ENCODE measurements at places on chromosomes 1 and 21.

DNA sequence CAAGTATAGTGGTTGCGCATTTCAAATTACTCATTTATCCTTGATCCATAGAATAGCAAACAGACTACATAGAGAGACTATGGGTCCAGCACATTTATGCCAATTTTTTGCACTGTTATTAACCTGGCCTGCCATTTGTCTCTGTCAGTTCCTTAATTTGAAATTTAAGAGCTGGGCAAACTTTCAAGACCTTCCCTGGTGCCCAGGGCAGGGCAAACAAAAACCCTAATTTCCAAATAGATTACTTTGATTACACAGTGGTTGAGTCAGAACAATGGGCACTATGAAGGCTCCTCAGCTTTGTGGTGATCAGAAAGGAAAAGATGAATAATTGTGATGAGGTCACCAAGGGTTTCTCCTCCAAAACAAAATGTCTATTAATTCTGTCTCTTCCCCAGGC is 80.6 kb downstream of the TNFSF18 start:
- no peak for DNase-seq

- DNase-seq, result no peak
These were observed 136.1 kb downstream of the RWDD3 start for GRCh38 chr1:95369985-95370690.

DNA sequence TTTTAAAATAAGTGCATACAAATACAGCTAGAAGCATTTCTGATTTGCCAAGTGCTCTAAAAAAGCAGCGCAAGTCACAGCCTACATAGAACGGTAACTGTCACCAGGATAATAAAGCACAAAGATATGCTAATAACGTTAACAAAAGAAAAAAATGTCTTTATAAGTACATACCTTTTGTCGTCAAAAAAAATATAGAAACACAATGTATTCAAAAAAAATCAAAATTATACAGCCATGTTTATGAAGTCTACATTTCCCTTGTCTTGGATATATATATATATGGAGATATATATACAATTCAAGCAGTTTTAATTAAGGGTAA is 3.2 kb downstream of the IRF2BP2 start:
- no peak for DNase-seq

DNA sequence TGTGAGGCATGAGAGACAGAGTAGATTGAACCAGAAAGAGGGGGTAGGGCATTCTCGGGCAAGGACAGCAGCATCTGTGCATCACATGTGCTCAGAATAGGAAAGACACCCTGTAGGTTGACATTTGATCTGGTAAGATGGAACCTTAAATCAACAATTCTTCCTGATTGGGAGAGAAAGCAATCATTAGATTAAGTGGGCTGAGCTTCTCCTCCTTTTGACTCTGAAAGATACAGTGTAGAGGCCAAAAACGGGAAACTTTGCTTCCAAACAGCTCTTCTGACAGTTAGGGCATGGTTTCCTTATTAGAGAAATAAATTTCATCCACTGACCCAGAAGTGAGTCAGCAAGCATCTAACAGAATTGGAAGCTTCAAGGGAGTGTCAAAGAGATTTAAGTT is 9.7 kb downstream of the KIF14 start:
- DNase-seq, result peak; percentile 18

GRCh38 chr1:86788300-86789206 is 84.2 kb downstream of the SH3GLB1 start:
- DNase-seq, result peak; percentile 83

DNA sequence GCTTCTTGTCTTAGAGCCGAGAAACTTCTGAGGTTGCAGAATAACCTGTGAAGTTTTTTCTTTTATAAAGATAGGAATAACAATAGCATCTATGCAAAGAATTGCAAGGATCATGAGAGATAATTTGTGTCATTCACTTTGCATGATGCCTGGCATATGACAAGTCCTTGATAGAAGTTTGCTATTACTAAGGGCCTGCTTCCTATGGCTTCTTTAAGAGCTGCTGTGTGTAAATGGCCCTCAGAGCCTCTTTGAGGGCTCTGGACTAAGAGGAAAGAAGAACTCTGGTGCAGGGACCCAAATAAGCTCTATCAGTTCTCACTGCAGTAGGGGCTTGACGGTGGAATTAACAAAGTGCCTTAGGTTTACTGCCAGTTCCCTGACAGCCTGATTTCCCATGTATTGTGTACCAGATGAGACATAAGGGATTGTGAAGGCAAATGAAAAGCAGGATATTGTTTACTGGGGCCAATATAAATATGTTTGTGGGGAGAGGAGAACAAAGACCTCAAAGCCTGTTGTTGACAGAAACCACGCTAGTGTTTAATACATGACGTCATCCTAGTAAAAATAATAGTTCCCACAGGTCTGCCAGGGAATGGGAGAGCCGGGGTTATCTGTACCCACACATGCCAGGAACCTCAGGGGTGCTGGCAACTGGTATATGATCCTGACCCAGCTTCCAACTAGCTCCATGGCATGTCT is 131.2 kb upstream of the UBE2U start:
- DNase-seq, result peak; percentile 31

DNA sequence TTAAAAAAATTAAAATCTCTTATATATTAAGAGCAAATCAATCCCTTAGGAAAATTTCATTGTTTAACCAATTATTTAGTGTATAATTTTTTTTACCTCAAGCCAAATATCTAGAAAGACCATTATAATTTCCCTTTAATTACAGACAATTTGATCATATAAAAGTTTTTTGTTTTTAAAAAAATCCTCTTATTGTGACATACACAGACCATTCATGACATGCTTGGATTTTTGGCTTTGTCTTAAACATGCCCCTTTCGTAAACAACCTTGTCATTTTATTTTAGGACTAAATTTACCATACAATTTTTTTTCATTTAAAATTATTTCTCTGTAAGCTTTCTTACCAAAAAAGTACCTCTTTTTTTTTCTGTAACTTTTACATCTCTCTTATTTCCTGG is 14.2 kb upstream of the CYP4B1 start:
- no peak for DNase-seq

DNA sequence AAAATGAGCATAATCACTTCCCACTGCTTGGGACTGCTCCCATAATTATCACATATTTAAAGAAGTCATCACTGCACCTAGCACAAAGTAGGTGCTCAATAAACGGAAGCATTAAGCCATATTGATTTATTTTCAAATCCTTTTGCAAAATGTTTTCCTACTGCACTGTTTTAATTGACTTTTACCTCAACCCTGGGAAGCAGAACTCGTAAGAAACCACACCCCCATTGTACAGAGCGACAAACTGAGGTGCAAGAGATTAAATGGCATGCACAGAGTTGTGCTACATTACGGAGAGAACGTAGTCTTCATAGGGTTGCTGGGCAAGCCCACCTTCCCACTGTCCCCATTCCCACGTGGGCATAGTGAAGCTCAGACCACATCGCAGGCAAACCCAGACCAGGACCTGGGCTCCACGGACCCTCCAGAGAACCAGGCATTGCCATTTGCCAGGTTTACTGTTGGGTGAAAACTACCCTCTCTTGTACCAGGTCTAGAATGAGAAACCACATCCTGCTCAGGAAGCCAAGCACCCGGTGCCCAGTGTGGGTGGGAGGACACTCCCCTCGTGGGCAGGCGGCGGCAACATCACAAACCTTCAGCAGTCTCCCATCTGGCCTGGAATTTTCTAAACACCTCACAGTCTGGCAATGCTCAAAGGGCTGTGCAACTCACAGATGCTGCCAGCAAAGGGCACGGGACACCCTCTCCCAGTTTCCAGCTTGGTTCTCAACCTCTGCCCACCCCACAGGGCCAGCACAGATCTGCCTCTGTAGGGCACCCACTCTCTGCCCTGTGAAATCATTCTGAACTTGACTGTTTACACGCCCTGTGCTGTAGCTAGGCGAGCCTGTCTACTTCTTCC is 8.2 kb downstream of the IFFO2 start:
- no peak for DNase-seq

GRCh38 chr1:52654063-52654462 is 21.1 kb downstream of the SHISAL2A start:
- DNase-seq, result no peak

DNA sequence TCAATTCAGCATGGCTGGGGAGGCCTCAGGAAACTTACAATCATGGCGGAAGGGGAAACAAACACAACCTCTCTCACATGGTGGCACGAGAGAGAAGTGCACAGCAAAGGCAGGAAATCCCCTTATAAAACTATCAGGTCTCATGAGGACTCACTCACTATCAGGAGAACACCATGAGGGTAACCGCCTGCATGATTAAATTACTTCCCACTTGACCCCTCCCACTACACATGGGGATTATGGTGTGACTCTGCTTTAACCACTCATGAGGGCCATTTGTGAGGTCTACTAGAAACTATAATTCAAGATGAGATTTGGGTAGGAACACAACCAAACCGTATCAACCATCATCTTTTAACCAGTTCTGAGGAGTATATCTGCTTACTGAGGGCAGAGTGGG is 387.4 kb upstream of the NFIA start:
- DNase-seq, result no peak

DNA sequence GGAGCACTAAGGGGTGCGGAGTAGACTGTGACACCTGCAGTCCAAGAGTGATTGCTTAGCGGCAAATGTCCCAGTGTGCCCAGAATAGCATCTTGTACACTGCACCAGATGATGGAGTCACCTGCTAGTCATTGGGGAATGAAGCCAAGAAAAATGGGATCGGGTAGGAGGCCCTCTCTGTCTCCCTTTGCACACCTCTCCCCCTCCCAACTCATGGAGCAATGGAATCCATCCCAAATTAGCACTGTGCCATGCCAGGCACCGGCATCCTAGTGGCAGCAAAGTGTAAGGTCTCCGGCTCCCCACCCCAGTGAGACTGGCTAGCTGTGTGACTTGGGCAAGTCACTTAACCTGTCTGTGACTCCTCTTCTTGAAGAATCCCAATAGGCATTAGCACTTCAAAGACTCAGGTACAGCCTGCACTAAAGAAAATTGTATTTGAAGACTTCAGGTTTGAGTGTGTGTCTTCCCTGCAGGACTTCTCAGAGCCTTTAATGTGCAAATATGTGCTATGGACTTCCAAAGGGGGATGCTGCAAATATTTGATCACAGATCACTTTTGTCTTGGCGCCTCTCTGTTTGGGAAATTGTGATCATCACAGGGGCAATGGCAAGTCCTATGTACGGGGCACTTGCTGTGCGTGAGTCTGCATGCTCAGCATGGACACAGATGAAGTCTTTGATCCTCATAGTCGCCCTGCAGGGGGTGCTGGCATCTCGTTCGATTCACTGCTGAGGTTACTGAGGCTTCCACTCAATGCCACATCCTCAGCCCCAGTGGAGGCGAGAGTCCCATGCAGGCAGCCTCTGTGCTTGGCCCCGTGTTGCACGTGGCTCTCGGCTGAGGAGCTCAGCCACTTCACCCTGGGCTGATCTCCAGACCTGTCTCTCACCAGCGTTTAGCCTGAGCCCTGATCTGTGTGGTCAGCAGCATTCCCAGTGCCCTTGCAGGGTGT is 272.9 kb upstream of the C1orf174 start:
- DNase-seq, result no peak

GRCh38 chr21:33061233-33061632 is 8.7 kb upstream of the OLIG1 start:
- no peak for DNase-seq

- DNase-seq, result no peak
These were observed 35.5 kb downstream of the MATN1 start for GRCh38 chr1:30687886-30688285.

- no peak for DNase-seq
These were observed 45.5 kb upstream of the ECE1 start for GRCh38 chr1:21335750-21336224.

- no peak for DNase-seq
These were observed 63.5 kb downstream of the XPR1 start for GRCh38 chr1:180695282-180695681.
